ENCODE measurements at places on chromosomes 3 and 15.

DNA sequence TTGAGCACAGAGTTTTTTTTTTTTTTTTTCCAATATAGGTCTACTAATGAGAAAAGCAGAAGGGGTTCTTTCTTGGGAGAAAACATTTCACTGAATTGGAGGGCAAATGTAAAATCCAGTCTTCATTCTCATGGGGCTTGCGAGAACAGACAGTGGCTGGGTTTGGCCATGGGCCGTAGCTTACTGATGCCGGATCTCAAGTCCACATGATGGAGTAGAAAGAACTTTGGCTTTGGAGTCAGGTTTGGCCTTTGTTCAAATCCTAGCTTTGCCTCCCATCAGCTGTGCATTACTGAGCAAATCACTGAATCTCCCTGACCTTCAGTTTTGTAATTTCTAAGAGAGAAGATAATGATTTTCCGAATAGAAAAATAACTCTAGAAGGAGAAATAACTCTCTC, 59.7 kb downstream of the LMCD1 start:
- no peak for DNase-seq

GRCh38 chr3:193313061-193313958, 65.2 kb downstream of the ATP13A5 start:
- DNase-seq = no peak

- no peak for DNase-seq
Measured at GRCh38 chr15:48469271-48469670, 138.0 kb downstream of the DUT start.

DNA sequence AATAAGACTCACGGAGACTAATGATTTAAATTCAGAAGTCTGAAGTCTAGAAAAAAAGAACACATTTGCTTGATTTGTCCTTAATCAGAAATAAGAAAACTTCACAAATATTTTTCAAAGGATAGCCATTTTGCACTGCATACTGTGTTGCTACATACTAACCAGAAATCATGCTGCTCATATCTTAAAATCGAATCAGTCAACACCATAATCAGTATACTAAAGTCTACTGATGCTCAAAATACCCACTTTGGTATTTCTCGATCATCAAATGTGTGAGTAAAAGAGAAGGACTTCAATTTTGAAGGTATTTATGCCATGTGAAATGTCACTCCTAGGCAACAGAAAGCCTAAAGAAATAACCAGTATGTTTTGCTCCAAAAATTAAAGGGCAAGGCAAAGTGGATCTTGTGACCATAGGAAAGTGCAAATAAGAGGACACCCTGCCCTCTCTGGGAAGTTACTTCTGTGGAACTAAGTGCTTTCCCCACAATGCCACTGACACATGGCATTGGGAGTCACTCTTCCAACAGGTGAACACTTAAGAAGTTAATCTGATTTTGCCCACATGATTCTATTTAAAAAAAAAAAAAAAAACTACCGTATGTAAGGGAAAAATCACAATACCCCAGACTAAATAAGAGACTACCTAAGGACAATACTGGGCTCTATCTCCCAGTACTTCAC, 2.7 kb downstream of the LRIG1 start:
- DNase-seq = no peak

- DNase-seq = no peak
Measured at GRCh38 chr3:17982211-17982880, 239.9 kb upstream of the TBC1D5 start.

DNA sequence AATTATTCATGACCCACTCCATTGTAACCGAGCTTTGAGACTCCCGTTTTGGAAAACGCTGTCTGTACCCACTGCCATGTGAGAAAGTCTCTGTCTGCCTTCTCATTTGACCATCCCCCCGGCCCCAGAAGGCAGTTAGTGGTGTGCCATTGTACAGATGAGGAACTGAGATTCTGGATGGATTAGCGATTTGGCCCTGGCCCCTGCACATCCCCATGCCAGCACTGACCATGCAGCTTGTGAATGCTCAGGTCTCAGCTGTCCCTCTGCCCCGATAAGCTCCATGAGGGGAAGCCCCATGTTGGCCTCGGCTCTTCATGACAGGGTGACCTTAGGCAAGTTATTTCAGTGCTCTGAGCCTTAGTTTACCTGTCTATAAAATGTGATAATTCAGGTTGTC, 153.0 kb upstream of the SMAD3 start:
- DNase-seq = no peak

DNA sequence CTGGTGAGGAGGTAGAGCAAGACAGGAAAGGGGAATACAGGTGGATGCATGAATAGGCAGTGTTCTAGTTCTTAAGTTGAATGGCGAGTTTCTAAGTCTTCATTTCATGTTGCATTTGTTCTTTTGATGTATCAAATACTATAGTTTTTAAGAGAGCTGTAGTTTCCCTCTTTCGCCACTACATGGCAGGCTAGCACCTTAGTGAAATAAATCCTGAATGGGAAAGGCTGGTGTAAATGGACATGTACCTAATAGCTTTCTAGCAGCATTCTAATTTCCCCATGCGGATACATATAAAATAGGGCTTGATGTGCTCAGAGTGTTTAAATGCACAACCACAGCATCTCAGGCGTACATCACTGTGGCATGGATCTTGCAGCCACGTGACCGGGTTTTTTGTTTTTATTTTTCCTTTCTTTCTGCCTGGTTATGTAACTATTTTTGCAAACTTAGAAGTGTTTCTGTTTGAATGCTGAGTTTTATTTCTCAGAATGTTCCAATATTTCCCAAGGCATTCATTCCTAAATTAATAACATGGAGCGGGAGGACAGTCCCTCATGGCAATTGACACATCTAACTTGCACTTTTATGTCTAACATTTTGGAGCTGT, 23.5 kb upstream of the CLN6 start:
- no peak for DNase-seq

DNA sequence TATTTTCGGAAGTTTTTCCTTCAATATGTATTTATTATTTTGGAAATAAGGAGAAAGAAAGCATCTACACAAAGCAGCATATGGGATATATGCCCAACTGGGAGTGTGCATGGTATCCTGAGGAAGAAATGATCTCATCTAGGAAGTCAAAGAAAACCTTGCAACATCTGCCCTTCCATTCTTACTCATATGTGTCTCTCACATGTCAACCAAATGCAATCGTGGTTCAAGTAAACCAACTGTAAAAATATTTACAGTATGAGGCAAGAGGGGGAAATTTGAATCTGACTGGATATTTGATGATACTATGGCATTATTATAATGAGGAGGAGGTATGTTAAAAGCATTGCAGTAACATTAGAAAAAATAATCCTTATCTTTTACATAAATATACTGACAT, 3.2 kb upstream of the SCG3 start:
- DNase-seq = no peak

DNA sequence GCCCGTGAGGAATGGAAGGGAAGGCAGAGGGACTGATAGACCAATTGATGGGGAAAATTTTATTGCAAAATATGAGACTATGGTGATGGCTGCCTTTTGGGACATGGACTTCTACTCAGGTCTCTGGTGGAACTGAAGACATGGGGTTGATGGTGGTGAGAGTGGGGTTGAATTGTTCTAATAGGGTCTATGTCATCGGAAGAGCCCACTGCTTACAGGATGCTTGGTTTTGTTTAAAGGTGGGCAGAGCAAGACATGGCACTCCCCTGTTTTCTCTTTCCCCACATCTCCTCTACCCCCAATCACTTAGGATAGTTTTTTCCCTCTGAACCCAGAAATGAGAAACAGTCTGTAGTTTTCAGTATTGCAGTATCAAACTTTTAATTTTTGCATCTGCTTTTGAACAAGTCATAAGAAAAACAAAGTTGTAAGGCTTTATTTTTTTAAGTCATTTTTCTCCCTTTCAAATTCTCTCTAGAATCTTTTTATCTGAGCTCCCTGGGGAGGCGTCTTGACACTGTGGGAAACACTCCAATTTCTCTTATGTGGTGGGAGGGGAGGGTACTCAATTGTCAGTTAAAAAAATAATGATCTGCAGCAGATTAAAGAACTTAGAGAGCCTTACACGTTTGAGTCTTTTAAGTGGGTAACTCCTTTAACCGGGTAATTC, 276.2 kb upstream of the TBC1D5 start:
- no peak for DNase-seq

DNA sequence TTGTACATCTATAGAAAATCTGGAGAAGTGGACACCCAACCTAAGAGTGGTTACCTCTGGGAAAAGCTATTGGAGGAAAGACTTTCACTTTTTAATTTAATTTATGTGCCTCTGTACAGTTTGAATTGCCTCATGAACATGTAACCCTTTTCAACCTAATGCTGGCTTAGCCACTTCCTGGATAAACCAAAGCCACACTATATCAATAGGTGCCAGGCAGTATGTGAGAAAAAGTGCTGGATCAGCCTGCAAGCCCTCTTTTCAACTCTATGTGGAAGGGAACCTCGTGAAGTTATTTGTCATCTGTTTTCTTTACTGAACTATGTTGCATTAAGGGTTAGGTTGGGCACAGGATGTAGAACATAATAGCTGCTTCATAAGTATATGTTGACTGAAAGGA, 9.3 kb upstream of the TOPAZ1 start:
- no peak for DNase-seq

DNA sequence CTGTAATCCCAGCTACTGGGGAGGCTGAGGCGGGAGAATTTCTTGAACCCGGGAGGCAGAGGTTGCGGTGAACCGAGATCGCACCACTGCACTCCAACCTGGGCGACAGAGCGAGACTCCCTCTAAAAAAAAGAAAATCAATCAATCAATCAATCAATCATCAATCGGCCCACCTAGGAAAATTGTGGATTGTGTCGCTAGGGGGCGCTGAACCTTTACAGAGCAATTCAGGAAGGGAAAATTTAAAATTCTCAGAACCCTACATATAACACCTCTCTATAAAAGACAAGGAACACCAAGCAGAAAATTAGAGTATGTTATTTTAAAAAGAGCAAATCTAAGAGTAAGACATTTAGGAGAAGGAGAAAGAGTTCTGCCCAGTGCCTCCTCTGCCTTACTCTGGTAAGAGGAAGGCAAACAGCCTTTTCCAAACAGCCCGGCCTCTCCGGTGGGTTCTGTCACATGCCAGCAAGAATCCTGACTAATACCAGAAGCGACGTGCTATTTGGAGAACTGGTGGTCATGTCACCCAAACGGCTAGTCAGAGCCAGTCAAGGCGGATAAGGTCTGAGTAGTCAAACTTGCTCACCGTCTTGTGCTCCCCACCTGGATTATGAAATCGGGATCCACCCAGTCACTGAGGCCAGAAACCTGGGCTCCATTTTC, 22.3 kb upstream of the SMCO1 start:
- peak; percentile 60 for DNase-seq

GRCh38 chr15:68528626-68529290, 50.0 kb upstream of the CORO2B start:
- no peak for DNase-seq

DNA sequence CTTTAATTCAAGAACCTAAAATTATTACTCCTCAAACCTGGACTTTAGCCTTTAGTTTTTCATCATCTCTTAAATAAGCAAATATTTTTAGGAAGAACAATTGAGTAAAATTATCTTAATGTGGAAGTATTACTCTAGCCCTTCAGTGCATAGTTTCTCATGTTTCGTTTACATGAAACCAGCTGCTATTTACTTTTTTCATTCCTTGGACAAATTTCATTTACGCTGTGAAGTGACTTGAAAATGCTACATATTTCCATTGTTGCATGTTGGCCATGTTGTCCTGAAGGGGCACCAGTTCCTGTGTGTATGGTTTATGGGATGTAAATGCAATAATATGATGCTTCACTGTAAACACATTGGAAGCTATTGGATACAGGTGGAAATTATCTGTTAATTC, 49.9 kb downstream of the SLC25A26 start:
- no peak for DNase-seq

GRCh38 chr3:31885235-31885634, 95.8 kb downstream of the OSBPL10 start:
- no peak for DNase-seq

DNA sequence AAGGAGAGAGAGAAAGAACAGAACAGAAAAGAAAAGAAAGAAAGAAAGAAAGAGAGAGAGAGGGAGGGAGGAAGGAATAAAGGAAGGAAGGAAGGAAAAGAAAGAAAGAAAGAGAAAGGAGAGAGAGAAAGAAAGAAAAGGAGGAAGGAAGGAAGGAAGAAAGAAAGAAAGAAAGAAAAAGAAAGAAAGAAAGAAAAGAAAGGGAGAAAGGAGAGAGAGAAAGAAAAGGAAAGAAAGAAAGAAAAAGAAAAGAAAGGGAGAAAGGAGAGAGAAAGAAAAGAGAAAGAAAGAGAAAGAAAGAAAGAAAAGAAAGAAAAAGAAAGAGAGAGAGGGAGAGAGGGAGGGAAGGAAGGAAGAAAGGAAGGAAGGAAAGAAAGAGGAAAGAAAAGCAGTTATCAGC, 108.8 kb downstream of the ARPP21 start:
- DNase-seq = no peak

- DNase-seq = no peak
Measured at GRCh38 chr15:26298659-26299170, 435.6 kb upstream of the ATP10A start.

DNA sequence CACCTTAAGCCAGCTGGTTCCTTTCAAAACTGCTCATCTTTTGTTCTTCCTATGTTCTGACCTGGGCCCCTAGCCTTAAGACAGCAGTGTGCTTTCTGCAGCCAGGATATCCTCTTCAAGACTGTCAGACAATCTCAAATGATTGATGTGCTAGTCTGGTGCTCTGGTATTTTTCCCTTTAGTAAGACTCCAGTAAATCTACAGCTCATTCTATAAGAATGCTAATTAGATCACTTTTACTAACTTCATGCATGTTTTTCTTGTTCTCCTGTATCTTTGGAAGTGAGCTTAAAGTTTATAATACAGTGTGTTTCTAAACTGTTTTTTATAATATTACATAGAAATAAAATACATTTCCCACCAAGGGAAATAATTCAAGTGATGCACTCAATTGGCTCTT, 220.9 kb upstream of the NANOGP8 start:
- no peak for DNase-seq

DNA sequence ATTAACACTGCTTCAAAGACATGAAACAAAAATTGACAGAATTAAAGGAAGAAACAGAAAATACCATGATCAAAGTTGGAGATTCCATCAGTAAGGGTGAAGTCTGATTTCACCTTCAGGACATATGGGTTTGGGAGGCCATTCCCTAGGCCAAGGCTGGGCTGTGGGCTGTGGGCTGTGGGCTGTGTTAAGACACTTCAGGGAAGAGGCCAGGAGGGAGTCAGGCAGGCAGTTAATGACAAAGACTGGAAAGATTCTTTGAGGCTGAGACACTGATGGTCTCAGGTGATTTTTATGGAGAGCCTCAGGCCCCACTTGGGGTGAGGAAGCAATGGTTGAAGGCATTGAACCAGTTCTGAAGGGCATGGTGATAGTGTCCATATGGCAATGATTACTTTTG, 57.5 kb downstream of the MAGEF1 start:
- DNase-seq = no peak

- no peak for DNase-seq
Measured at GRCh38 chr3:102024270-102024904, 175.1 kb downstream of the NFKBIZ start.

Data from stimulated activated CD8-positive, alpha-beta memory T cell treated with anti-CD3 and anti-CD28 coated beads, Interleukin-15, amount 100 ng/mL, for 1 hour (primary cell).